WTC11 (cell line): ENCODE measurements at places on chromosomes 7 and 10. TPM values are rescaled to one million over a fixed set of nuclear protein-coding genes. Genes with fewer than 3 reads are reported as not detected.

The CYP2E1 gene
- total RNA-seq = 1.0 to 2.6 TPM (median 1.3 TPM) in 3 replicates

The GIMAP4 gene
- 0.28 to 0.39 TPM (median 0.30 TPM) in 3 replicates for total RNA-seq

The DGKB gene
- total RNA-seq = 1.9 to 3.5 TPM (median 3.0 TPM) in 3 replicates

The ANKRD30A gene
- not detected in 3 replicates for total RNA-seq

GRCh38 chr7:76364198-76364584 lies 5.4 kb upstream of the YWHAG start:
- no peak for DNase-seq
- no peaks in the 10 kb centered on the region for H3K36me3 ChIP-seq
- peaks cover 21% of the 10 kb centered on the region for H3K4me1 ChIP-seq
- peak overlapping the region; percentile 94 for H3K27ac ChIP-seq
- no peak overlapping the region for H3K4me3 ChIP-seq
- no peaks in the 10 kb centered on the region; the same call in 1 of the 2 replicates for H3K27me3 ChIP-seq

- H3K36me3 ChIP-seq = no peaks in the 10 kb centered on the region
- H3K27me3 ChIP-seq = peaks cover 3% of the 10 kb centered on the region; the same call in 1 of the 2 replicates
- H3K27ac ChIP-seq = no peak overlapping the region
Observed at GRCh38 chr10:11871466-11871865, 48.3 kb downstream of the PROSER2 start.

DNA sequence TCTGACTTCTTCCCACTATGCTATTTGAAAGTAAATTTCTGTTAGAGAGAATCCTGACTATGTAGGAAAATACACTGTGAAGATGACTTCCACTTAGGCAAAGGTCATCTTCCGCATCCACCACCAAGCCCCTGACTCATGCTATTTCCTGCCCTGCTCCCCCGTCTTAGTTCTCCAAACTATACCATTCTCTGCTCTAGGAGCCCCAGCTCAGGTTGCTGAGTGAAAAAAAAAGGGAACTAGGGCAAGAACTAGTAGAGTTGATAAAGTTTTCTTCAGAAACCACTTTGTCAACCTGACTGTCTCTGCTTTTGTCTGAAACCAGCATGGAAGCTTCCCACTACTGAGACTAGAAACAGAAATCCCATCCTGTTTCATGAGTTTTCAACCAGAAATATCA lies 96.9 kb downstream of the EVX1 start:
- H3K36me3 ChIP-seq = no peaks in the 10 kb centered on the region
- no peak overlapping the region for H3K27ac ChIP-seq
- no peak overlapping the region for H3K4me3 ChIP-seq
- peaks cover 4% of the 10 kb centered on the region; the same call in 1 of the 2 replicates for H3K27me3 ChIP-seq
- no peak for DNase-seq
- H3K4me1 ChIP-seq = peaks cover 7% of the 10 kb centered on the region

DNA sequence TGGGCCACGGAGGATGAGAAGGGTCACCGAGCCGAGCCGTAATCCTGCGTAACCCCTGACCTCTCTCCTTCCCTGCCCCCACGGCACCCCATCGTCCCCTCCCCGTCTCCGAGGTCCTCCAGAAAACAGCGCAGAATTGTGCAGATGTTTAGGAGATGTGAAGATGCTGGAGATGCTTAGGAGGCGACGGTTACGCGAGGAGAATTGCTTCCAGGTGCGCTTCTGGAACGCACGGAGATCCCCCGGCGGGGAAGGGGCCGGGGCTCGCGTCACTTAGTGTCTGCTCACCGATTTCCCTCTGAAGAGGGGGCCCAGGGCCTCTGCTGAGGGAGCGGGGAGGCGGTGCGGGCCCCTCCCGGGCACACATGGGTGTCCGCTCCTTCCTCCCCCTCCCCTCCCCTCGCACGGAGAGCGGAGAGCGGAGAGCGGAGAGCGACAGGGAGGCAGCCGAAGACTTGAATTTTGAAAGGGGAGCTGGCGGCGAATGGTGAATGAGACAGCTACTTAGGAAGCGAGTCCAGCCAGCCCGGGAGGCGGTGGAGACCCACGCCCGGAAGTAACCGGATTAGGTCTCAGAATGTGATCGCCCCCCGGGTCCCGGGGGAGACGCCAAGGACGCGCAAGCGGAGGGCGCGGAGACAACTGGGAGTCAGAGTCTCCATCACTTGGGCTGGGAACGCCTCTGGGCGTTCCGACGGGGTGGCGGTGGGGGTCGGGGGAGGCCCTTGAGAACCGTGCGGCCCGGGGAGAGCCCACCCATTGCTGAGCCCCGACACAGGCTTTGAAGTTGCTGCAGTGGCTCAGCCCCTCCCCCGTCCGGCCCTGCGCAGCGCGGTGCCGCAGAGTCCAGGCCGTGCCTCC lies 8.7 kb upstream of the EN2 start:
- H3K27ac ChIP-seq = no peak overlapping the region
- peaks cover 28% of the 10 kb centered on the region for H3K4me1 ChIP-seq
- peak; percentile 58 for DNase-seq
- H3K4me3 ChIP-seq = peak overlapping the region; percentile 64
- H3K36me3 ChIP-seq = no peaks in the 10 kb centered on the region; the same call in 1 of the 2 replicates

DNA sequence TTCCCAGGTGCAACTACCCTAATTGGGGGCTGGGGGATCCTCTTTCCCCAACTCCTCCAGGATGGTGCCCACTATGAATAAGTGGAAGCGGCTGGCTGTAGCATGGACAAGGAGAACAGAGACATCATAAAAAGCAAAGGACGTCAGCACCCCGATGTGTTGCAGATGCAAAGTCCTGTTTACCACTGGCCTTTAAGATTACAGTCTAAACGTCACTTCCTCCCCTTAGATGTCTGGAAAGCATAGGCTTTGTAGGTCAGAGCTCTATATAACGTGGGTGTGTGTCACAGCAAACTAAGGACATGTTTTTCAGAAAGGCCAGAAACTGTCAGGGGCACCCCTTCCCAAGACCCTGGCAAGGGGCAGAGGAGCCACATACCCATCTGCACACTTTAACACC lies 7.9 kb downstream of the COBL start:
- H3K4me1 ChIP-seq = peaks cover 73% of the 10 kb centered on the region
- no peaks in the 10 kb centered on the region; the same call in 1 of the 2 replicates for H3K27me3 ChIP-seq
- no peak overlapping the region for H3K4me3 ChIP-seq
- peak overlapping the region; percentile 57 for H3K27ac ChIP-seq
- H3K36me3 ChIP-seq = no peaks in the 10 kb centered on the region
- DNase-seq = no peak

DNA sequence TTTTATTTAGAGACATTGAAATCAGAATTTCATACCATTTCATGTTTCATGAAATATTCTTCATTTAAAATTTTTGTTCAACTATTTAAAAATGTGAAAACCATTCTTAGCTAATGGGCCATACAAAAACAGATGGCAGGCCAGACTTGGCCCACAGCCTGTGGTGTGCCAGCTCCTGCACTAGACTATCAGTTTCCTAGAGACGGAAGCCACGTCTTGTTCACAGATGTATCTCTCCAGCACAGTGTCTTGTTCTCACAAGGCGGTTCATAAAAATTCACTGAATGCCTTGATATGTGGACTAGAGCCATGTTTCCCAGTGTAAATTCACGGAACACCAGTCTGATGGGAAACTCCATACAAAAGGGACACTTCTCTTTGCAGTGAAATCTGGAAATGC lies 216.0 kb downstream of the KCNMA1 start:
- H3K27me3 ChIP-seq = no peaks in the 10 kb centered on the region
- no peak overlapping the region for H3K4me3 ChIP-seq
- peaks cover 4% of the 10 kb centered on the region; the same call in 1 of the 2 replicates for H3K4me1 ChIP-seq

DNA sequence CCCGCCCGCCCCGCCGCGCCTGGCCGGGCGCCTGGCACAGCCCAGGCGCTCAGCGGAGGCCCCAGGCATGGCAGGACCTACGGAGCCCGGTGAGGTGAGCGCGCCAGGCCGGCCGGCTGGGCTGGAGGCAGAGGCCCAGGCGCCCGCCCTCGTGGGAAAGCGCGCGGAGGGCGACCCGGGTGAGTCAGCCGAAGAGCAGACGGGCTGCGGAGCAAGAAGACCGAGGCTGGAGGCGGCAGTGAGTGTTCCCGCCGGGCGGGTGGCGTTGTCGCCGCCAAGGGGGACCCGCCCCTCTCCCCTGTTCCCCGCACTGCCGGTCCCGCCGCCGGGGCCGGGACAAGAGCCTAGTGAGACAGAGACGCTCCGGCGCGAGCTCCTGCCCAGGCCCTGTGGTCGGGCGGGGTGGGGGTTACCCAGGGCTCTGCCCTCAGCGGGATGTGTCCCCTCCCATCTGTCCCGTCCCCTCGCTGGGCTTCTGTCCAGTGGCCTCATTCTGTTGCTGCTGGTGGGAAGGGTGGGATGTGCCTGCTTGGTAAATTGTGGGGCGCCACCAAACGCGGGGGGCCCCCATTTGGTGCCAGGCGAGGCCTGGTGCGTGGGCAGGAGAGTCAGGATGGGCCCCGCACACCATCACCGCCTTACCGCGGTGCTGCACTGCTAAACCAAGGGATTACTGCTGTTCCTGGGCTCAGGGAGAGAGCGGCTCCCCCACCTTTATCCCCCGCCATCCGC lies 17.0 kb upstream of the NODAL start:
- H3K27me3 ChIP-seq = peaks cover 54% of the 10 kb centered on the region
- no peak overlapping the region for H3K27ac ChIP-seq
- DNase-seq = peak; percentile 54
- no peaks in the 10 kb centered on the region for H3K36me3 ChIP-seq
- H3K4me1 ChIP-seq = peaks cover 70% of the 10 kb centered on the region

- H3K4me1 ChIP-seq = no peaks in the 10 kb centered on the region
- no peak for DNase-seq
- H3K27me3 ChIP-seq = no peaks in the 10 kb centered on the region; the same call in 1 of the 2 replicates
- no peak overlapping the region for H3K4me3 ChIP-seq
Observed at GRCh38 chr10:30903397-30904138, 128.1 kb downstream of the ZNF438 start.
